Activated T-helper 1 cell treated with anti-CD3 and anti-CD28 coated beads, Interleukin-2, amount 50 U/mL, for 16 hours (primary cell): ENCODE measurements at places on chromosomes 6 and 20.

DNA sequence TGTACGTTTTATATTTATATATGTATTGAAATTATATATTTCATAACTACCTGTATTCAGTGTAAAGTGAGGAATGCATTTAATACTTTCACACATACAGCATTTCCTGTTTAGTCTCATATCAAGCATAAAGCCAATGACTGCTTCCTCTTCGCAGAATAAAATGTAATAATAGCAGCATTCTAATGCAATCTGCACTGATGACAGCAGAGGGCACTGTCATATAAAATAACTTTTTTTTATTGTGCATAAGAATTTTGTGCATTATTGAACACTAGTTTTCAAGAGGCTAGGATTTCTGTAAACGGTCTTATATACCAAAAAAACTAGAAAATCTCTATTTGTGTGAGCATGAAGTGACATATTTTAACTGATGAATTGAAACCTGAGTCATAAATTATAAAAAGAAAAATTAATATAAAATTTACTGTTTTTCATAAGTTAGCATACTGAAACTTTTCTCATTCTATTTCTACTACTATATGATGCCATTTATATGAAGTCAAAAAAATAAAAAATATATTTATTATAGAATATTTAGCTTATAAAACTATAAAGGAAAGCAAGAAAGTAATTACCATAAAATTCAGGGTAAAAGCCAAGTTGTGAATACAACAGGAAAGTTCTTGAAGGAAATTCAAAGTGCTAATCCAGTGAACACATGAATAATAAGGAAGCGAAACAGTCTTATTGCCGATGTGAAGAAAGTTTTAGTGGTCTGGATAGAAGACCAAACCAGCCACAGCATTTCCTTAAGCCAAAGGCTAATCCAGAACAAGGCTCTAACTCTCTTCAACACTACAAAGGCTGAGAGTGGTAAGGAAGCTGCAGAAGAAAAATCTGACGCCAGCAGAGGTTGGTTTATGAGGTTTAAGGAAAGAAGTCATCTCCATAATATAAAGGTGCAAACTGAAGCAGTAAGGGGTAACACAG, 36.3 kb downstream of the RNF146 start:
- DNase-seq, result no peak

DNA sequence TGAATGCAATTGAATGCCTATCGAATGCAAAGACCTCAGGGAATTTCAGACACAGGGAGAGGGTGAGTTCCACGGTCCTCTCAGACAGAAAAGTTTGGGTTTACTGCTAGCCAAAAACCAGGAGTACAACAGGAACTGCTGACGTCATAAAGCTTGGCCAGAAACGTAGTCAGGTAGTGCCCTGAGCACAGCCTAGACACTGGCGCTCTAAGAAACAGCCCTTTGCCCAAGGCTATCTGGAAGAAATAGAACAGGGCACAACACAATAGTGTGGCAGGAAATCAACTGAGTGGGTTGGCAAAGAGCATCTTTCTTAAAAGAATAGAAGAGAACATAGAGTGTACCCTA, 58.0 kb downstream of the GFOD1 start:
- no peak for DNase-seq

DNA sequence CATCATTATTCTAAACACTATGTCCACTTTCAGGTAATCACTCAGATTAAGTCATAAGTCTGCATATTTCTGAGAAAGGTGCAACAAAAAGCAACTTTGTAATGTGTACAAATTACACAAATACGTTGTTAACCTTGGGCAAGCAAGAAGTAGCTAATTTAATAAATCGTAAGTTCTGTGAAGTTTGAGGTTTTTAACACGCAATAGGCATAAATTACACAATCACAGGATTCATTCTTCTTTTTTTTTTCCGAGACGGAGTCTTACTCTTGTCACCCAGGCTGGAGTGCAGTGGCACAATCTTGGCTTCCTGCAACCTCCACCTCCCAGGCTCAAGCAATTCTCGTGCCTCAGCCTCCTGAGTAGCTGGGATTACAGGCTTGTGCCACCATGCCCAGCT, 57.2 kb upstream of the F13A1 start:
- no peak for DNase-seq

DNA sequence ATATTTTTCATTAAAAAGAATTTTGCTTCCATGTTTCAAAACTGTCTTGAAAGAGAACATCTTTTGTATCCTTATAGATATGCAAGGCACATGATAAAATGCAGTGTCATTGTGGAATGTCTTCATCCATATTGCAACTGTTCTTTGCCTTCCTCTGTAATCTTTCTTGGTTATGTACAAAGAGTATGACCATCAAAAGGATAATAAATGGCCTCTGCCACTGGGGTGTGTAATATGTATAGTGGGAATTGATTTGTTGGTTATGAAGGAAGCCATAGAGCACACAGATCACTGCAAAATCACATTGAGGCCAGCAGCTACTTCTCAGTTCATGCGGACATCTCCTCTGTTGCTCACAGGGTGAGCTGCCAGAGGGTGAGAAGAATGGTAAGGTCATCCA, 703.5 kb downstream of the TFAP2A start:
- DNase-seq, result no peak

DNA sequence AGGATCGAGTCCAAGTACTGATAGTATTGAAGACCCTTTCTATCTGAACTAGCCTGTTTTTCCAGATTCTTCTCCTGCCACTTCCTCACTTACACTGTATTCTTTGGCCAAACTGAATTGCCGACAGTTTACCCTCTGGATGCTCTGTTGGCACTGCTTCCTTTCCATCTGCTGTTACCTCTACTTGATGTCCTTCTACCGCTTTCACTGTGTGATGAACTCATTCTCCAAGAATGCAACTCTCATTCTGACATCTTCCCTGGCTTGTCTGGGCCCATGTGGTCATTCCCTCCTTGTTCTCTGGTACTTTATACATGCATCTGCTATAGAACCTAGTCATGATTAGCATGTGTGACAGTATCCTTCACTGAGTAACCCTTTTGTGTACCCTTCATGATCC, 16.3 kb downstream of the RPRD1B start:
- DNase-seq, result no peak

DNA sequence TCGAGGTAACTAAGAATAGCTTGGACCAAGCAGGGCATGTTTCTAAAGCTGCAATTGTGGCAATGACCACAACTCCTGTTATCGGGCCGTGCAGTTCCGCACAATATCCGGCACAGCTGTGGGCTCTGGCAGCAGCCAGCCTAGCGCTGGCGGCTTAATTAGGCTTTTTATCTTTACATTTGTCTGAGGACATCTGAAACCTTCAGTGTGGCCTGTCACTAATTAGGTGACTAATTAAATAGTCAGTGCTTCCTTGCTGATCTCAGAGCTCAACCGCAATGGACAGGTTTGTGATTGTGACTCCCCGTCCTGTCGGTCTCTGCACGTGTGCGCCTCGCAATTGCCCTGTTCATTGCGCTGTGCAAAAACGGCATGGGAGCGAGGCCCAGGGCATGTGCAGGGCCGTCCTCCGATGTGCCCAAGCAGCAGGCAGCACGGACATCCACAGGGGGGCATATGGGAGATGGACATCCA, 134.8 kb upstream of the INSM1 start:
- no peak for DNase-seq

DNA sequence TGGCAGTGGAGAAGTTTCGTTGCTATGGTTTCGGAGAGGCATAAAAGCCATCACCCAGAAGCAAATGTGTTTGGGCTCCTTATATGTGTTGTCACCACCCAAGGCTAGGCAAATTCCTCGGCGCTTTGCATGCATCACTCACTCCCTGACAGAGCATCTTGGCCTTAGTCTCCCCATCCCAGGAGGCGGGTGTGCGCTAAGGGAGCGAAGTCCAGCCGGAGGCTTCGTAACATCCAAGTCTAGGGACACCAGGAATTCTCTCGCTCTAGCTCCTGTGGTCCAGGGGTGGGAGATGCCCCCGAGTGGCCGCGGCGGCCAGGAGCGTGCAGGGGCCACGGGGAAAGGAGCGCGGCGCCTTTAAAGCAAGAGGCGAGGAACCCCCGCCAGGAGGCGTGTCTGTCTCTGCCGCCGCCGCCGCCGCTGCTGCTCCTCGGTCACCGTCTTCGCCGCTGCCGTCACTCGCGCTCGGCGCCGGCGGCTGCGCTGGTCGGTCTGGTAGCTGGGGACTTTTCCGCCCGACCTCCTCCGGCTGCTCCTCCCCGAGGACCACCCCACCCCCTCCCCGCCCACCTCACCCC, at the start of gene GRIK2:
Gene GRIK2 (plus strand): TSS at position 458 of the 578 bp plus-strand sequence.
- no peak for DNase-seq

GRCh38 chr6:39642270-39642669, 82.9 kb downstream of the KIF6 start:
- DNase-seq, result no peak

- no peak for DNase-seq
These were observed 254.6 kb downstream of the LY86 start for GRCh38 chr6:6843057-6843627.

DNA sequence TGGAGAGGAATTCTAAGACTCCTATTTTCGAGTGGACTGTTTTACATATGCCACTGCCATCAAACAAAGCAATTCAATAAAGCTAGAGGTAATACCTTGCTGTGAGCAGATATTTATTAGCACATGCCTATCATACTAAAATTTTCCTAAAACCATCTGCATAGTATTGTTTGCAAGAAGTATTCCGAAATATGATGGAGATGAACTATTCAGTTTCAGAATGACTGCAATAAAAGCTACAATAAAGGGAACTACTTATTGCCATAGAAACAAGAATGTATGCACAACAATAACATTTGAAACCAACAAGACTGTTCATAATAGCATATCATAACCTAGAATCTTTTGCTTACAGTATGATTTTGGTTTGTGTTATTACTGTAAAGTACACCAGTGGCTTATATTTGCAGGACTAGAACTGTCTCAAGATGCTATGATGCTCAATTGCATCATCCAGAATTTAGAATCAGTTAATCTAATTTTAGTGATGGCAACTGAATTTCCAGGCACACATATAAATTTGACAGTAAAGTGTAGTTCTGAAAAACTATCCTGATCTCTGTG, 144.3 kb downstream of the GRIK2 start:
- DNase-seq, result no peak
